H4 (cell line): ENCODE measurements at places on chromosomes 4 and X. TPM values are rescaled to one million over a fixed set of nuclear protein-coding genes. Genes with fewer than 3 reads are reported as not detected.

RAB33A gene
- not detected in 2 replicates for total RNA-seq

PGAM4 gene
- not detected in 2 replicates for total RNA-seq

HERC5 gene
- total RNA-seq, result 18.2 and 18.7 TPM in 2 replicates

RAB9B gene
- total RNA-seq, result 0.74 and 0.94 TPM in 2 replicates

HADH gene
- total RNA-seq, result 12.4 and 15.1 TPM in 2 replicates

LIN54 gene
- 13.9 and 15.4 TPM in 2 replicates for total RNA-seq

FSTL5 gene
- 0.12 and 0.14 TPM in 2 replicates for total RNA-seq

FGFR3 gene
- 1.7 and 2.1 TPM in 2 replicates for total RNA-seq

TMSB15A gene
- 105 and 116 TPM in 2 replicates for total RNA-seq

C4orf51 gene
- not detected in 2 replicates for total RNA-seq

STBD1 gene
- total RNA-seq, result 2.0 and 3.6 TPM in 2 replicates

SHROOM4 gene
- 0.08 and 0.19 TPM in 2 replicates for total RNA-seq

SPANXD gene
- 65.9 and 74.7 TPM in 2 replicates for total RNA-seq

TMEM31 gene
- total RNA-seq, result not detected in 2 replicates

WDFY3 gene
- 13.9 and 23.4 TPM in 2 replicates for total RNA-seq

FIP1L1 gene
- total RNA-seq, result 36.3 and 45.4 TPM in 2 replicates

SORCS2 gene
- total RNA-seq, result 0.02 and 0.08 TPM in 2 replicates

NDST3 gene
- total RNA-seq, result 1.3 and 2.7 TPM in 2 replicates

HPGDS gene
- total RNA-seq, result not detected in 2 replicates

ERVMER34-1 gene
- total RNA-seq, result not detected in 2 replicates

TMEM35A gene
- not detected in 2 replicates for total RNA-seq

NRK gene
- total RNA-seq, result 0.02 and 0.06 TPM in 2 replicates

COL25A1 gene
- 0.02 TPM in 1 of 2 replicates, not detected in the other for total RNA-seq

SSX4B gene
- total RNA-seq, result not detected in 2 replicates

PDS5A gene
- total RNA-seq, result 37.0 and 48.0 TPM in 2 replicates

DOK7 gene
- 0.04 and 0.58 TPM in 2 replicates for total RNA-seq

TET2 gene
- total RNA-seq, result 6.8 and 7.4 TPM in 2 replicates

TMPRSS11D gene
- 0.04 TPM in 1 of 2 replicates, not detected in the other for total RNA-seq

PLXNB3 gene
- total RNA-seq, result 0.60 and 1.6 TPM in 2 replicates

S100G gene
- not detected in 2 replicates for total RNA-seq

CXCL1 gene
- not detected in 2 replicates for total RNA-seq

SRPK3 gene
- 0.06 and 0.35 TPM in 2 replicates for total RNA-seq

VEGFD gene
- 0.23 and 0.86 TPM in 2 replicates for total RNA-seq
